ENCODE measurements at places on chromosomes 11 and 22.

DNA sequence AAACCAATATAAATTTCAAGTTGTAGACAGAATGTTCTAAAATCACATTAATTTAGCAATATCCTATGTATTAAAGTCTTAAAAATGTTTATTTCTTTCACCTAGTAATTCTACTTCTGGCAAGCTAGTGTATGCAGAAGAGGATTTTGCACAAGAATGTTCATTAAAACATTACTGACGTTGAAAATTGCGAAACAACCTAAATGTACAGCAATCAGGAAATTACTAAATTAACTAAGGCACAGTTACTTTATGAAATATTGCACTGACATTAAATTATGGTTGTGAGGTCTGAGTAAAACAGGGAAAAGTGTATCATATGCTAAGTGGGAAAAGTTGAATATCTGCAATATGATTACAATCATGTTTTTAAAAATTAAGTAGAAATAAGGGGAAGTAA lies 4.1 kb downstream of the SLC36A4 start:
- no peak for DNase-seq

- DNase-seq: no peak
These were observed 495 bp upstream of the KCNK4 start for GRCh38 chr11:64290352-64291261.

DNA sequence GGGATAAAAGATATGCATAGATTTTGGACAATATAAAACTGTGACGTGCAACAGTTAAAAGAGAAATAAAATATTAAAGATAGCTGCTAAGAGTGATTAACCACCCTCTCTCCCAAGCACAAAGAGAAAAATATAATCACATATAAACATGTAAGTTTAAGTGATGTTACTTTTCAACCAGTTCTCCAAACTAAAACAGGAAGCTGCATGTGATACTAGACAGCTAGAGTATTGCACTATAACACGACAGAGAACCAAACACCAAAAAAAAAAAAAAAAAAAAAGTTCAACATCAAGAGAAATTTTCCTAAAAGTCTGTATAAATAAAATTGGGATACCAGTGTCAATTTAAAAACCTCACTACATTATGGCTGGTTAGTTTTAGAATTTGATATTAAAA lies 79.1 kb downstream of the PICALM start:
- no peak for DNase-seq

GRCh38 chr11:69500285-69501120 lies 19.0 kb downstream of the LINC01488 start:
- no peak for DNase-seq

- DNase-seq: no peak
These were observed 46.6 kb downstream of the OTOG start for GRCh38 chr11:17593466-17594245.

DNA sequence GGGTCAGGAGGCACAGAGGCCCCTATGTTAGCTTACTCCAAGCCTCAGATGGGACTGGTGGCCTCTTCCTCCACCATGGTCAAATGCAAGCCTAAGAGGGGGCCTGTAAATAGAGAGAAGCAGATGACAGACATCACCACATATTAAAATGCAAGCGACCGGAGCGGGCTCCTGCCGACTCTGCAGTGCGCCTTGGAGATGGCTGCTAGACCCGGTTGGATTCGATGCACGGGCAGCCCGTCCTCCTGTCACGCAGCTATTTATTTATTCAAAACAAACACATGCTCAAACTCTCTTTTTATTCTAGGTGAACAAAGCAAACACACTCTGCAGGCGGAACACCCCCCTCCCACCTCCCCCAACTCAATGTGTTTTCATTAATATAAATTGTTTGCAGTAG lies 208.0 kb downstream of the DSCAML1 start:
- no peak for DNase-seq

DNA sequence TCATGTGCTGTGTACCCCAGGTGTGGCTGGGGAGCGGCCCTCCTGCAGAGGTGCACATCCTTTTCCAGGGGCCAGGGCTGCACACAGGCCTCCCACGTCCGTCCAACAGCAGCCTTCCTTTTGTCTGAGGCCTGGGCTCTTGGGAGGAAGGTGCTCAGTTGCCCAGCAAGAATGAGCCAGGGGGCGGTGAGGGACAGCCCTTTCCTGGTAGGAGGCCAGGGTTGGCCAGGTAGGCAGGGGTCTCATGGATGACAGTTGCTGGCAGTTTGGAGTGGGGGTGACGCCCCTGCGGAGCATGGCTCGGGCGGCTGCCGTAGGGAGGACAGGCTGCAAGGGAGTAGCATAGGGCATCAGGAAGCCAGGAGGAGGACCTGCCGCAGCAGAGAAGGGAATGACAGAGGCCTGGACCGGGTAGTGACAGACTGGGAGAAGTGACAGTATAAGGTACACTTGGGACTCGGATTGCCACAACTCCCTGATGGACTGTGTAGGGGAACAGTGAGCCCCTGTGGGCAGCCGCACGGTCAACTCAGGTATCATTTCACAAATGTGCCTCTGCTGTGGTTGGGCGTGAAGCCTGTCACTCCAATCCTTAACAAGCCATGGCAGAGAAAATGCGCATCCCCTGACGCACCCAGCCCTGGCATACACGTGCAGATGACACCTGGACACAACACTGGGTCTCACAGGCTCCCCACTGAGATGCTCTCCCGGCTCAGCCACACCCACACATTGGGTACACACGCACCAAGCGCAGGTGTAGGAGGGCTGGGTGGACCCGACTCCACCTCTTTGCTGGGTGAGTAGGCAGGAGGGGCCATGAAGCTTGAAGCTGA lies 79.7 kb downstream of the DGCR2 start:
- DNase-seq: no peak

GRCh38 chr11:130457623-130458409 lies 9.4 kb downstream of the ADAMTS15 start:
- no peak for DNase-seq

DNA sequence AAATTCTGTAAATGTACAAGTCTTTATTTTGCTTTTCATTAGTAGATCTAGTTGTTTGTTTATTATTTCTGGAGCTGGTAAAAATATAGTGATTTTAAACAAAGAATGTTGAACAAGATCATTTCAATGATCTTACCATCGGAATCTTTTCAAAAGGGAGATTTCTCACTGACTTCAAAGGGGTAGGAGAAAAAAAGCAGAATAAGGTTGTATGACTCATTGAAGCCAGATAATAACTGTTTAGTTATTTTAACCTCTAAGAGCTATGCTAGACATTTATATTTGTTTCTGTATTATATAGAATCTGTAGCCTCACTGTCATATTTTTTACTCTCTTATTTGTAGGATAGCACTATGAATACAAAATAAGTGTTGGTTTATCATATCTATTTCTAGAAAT lies 8.1 kb upstream of the PDE3B start:
- DNase-seq: no peak

DNA sequence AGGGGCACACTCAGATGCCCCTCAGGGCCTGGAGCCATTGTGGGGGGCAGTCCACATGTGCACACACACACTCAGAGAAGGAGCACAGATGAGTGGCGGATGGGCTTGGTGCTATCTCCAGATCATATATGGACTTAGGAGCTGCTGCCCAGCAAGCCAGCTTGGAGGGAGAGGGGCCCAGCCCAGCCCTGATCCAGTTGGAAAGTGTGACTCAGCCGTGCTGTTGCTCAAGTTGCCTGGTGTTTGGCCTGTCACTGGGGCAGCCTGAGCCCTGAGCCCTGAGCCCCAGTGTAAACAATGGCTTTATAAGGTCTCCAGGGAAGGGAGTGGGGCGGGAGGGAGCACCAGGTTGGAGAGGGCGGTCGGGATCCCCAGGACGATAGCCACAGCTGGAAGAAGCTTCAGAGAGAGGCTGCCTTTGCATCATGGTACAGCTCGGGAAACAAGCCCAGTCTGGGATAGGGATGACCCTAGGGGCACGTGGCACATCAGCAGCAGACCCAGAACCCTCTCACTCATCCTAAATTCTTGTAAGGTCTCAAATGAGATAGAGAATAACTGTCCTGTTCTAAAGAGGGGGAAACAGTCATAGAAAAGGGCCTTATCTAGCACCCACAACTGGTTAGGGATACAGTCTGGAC lies 4.8 kb downstream of the SELENOM start:
- no peak for DNase-seq

DNA sequence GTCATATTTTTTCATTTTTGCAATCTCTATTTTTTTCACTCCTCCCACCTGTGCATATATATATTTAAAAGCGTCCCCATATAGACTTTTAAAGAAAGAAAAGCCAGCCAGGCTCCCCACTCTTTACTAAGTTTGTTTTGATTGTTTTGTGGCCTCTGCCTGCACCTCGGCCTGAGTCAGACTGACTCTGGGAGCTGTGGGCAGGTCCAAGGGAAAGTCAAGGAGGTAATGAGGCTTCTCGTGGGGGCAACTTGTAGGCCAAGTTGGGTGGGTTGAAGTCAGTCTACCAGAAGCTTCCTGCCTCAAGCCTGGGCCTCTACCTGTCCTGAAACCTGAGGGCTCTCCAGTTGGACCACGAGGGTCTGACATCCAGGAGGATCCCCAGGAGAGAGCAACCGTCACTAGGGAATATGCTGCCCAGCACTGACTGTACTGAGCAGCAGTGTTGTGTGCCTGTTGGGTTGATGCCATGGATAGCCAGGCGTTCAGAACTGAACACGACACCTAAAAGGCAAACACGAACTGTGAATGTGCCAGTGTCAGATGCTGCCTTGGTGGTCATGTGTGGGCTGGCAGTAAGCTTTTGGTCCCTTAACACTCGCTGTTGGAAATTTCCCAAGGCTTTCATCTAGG lies 58.8 kb downstream of the BMAL1 start:
- no peak for DNase-seq

GRCh38 chr11:45804761-45805304 lies at the start of gene SLC35C1:
TSS of gene SLC35C1 (plus strand) at chr11:45805149. CDS start at chr11:45805802, 653 bp downstream.
- DNase-seq: peak; percentile 96

DNA sequence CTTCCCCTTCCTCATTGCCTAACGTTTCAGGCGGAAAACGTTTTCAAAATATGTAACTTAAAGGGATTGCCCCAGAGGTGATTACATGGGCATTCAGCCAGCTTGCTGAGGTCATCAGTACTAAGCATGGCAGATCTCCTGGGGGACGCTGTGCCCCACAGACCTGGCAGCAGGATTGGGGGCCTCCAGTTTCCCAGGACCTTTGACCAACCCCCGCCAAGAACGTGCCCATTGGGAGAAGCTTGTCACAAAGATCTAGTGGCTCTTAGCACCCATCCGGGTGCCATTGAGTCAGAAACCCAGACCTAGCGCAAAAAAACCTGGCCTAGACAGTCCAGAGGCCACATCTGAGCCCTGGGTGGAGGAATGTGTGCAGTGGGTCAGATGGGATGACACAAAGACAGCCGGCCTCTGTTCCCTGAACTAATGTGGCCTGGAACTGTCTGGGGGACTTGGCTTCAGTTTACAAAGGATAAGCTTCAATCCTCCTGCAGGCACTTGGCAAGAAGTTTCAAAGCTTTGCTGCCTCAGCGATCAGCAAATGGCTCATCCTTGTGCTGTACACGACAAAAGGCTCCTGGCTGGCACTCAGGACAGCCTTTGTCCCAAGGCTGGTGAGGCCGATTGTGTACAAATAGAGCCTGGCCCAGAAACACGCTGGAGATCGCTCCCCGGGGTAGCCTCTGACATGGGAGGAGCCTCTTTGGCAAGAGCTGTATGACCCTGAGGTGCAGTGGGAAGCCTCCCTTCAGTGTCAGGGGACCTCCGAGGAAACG lies 9.5 kb downstream of the C1QTNF6 start:
- DNase-seq: no peak

DNA sequence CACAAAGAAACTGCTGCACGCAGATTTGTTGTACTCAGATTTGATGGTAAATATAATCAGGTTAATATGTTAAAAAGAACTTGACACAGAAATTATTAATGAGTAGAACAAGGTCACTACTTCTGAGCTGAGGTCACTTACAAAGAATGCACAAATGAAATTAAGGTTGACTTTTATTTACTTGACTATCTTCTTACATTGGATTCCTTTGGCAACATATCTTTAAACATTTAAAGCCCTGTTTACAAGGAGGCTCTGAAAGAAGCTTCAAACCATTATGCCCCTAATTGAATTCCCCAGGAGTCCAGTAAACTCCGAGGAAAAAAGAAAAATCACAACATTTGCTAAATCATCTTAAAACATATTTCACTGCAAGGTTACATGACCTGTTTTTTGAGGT lies 245.5 kb downstream of the SOX6 start:
- no peak for DNase-seq

DNA sequence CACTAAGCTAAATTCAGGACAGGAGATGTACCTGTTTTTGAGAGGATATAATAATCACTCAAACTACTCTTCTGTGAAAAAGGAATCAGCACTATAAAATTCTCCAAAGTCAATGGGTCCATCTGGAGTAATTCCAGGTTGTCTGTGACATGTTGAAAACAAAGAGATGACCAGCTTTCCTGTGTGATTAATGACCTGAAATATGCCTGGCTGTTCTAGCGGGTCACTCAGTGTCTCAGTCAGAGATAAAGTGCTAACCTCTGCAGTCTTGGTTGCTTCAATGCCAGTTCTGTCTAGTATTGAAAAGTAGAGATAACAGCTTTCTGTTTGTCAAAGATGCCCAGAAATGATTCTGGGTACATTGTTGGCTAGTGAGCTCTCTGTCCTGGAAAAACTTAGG lies 722.6 kb upstream of the TENM4 start:
- DNase-seq: no peak

GRCh38 chr11:131599285-131599684 lies 228.9 kb downstream of the NTM start:
- no peak for DNase-seq

GRCh38 chr11:83326326-83326725 lies 40.2 kb upstream of the CCDC90B start:
- no peak for DNase-seq

DNA sequence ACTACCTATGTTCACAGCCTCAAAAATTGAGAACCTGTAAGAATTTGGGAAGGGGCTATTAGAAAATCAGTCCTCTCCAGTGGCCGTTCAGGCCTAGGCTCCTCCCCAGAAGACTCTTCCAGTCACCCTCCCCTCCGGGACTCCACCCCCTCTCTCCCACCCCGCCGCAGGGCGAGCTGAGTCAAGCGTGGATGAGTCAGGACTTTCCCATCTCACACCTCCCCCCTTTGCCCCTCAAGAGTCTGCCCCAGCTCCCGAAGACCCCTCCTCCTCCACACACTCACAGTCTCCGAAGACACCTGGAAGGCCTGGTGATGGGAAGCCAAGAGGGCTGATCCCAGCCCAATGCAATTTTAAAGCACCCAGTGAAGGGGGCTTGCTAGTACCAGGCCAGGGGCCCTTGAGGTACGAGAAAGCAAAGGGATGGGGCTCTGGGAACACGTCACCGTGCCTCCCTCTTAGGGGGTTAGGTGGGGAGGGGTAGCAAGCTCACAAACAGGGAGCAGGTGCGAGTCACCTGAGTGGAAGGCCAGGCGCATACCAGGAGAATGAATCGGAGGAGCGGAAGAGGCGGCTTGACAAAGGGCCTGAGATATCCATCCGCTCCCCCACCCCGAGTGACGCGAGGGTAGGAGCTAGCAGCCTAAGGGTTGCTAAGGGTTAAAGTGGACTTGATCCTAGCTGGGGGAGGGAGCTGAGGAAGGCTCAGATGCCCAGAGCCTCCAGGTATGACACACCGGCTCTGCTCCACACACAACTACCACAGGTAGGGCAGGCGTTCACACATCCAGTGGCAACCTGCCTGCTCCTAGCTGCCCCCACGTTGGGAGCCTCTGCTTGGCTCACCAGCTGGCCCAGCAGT lies 13.6 kb downstream of the BCL9L start:
- no peak for DNase-seq
